Activated naive CD4-positive, alpha-beta T cell treated with anti-CD3 and anti-CD28 coated beads, Interleukin-2, amount 50 U/mL, for 72 hours (primary cell): ENCODE measurements at places on chromosomes 5 and 9.

DNA sequence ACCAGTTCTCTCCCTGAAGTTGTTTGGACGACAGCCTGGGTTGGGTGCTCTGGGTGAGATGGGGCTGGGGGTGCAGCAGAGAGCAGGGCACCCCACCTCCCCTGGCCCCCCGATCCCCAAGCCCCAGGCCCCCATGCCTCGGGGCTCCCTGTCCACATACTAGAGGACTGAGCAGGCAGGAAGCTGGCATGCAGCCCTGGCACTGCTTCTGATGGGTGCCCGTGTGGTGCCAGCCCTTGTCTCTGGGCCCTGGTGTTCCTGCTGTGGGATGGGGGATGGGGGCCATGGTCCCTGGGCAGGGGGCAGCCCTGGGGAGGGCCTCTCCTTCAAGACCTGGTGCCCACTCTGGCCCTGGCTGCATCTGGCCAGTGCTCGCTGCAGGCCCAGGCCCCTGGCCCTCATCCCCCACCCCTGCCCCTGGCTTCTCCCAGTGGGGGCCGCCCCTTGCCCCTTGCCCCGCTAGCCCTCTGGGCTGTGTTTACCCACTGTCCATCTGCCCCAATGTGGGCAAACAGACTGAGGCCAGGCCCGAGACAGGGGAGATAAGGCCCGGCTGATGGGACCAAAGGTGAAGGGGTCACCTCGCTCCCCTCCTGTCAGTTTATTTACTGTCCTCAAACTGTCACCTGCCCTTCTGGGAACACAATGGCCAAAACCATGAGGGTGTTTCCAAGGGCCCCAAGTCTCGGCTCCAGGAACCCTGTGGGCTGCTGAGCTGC, 67.3 kb upstream of the RXRA start:
- no peak for DNase-seq

- DNase-seq = no peak
These were observed 52.2 kb downstream of the MTAP start for GRCh38 chr9:21854594-21854993.

GRCh38 chr9:130994135-130995085, 14.6 kb upstream of the LAMC3 start:
- no peak for DNase-seq

- no peak for DNase-seq
These were observed 7.8 kb downstream of the ZFP62 start for GRCh38 chr5:180853121-180853847.

DNA sequence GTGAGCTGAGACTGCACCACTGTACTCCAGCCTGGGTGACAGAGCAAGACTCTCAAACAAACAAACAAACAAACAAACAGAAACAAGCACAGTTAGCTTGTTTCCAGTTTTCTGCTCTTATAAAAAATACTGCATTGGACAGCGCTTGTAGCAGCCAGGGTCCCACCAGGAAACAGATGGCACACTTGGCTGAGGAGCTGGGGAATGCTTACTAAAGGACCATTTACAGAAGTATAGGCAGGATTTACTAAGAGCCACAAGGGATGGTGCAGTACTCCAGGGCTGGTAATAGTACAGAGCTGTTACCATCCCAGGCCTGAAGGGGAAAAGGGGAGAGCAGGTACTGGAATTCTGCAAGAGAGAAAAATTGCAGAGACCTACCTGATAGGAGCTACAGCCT, 5.2 kb upstream of the ANKS6 start:
- no peak for DNase-seq

DNA sequence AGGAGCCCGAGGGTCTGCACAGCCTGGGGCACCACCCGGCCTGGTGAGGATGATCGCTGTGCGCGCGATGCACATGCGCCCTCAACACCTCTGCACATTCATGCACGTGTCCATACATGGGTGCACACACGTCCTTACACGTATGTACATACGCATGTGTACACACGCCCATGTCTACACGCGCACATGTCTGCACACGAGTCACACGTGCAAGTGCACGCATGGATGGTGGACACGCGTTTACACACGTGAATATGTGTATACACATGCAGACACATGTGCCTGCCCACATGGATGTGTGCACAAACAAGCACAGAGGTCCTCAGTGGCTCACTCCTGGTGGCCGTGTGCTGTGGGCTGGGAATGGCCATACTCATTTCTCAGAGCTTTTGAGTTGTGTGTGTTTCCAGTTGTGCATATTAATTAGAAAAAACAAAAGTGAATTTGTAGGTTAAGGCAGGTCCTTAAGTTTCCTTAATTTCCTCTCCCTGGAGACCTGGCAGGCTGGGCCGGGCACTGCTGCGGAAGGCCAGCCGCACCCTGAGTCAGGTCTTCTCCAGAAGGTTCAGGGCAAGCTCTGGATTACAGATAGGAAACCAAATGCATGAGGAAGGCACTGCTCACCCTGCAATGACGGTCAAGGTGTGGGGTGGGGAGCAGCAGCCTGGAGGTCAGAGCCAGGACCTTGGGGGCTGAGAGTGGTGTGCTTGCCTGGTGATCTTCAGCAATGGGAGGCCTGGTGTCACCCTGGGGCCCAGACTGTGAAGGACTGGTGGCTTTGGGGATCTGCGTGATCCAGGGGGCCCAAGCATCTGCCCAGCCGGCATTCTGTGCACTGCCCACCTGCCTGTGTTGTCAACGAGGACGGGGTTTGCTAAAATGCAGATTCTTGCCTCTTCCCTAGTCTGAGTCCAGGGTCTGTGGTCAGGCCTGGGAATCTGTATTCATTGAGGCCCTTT, 1.3 kb upstream of the RNU6ATAC start:
- peak; percentile 39 for DNase-seq

DNA sequence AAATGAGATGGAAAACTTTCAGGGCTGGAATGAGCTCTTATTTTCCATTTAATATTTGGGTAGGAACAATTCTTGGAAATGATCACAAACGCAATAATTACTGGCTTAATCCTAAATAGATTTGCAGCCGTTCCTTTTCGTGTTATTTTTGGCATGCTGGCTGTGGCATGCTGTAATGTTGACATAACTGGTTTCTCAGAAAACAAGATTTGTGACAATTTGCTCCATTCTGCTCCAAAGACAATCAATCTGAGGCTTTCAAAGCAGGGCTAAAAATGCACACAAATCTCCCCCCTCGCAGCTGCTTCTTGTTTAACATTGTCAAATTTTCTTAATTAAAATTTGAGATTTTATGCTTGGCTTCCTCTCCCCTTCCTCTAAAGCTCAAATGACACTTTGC, 151.2 kb downstream of the TTC39B start:
- DNase-seq = no peak

GRCh38 chr9:4638968-4639367, 23.1 kb upstream of the PLPP6 start:
- no peak for DNase-seq

- DNase-seq = no peak
These were observed 1.6 kb upstream of the DHFR start for GRCh38 chr5:80656425-80656824.

DNA sequence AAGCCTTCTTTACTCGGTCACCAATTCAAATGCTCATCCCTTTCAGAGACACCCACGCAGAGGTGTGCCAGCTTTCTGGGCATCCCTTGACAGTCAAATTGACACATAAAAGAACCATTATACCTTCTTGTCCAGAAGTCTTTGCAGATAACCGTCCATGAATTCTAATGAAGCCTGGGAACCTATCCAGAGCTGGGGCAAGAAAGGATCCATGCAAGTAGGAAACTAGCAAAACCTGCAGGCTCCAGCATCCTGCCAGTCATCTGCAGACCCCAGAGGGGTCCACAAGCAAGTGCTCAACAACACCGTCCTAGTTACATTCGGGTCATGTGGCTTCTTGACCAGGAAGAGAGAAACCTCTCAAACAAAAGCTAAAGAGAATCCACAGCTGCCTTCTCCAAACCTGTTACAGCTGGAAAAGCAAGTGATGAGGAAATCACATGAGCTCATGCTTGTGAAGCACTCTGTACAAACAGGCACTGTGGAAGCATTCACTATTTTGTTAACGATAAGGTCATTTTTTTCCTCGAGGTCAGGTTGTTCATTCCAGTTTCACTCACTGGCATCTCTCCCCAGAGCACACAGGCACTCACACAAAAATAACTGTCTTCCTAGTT, 80.2 kb upstream of the DMRT1 start:
- no peak for DNase-seq

DNA sequence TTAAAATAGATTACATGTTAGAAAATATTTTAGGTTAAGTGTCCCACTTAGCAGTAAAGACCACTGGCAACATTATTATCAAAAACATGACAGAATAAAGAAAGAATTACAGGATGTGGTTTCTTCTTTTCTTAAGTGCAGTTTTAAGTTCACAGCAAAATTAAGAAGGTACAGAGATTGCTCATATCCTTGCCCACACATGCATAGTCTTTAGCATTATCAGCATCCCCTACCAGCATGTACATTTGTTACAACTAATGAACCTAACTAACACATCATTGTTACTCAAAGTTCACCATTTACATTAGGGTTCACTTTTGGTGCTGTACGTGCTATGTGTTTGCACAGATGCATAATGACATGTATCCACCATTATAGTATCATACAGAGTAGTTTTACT, 837.7 kb upstream of the CDH9 start:
- no peak for DNase-seq

- DNase-seq = no peak
These were observed 234.1 kb upstream of the DAB2 start for GRCh38 chr5:39658866-39659265.

DNA sequence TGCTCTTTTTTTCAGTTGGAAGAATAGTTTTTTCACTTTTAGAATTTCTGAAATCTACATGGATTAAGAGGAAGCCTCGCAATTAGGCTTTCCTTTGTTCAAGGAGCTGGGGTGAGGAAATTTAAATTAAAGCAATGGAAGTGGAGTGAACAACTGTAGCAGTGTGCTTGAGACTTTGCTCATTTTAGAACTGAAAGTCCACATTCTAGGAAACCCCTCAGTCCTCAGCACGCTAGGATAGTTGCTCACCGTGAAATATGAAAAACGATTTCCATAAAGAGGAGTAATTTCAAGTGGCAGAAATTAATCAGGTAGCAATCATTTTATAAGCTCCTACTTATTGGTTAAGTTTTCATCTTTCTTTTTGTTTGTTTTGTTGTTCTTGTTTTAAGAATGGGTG, 243.0 kb upstream of the ITGA1 start:
- no peak for DNase-seq

DNA sequence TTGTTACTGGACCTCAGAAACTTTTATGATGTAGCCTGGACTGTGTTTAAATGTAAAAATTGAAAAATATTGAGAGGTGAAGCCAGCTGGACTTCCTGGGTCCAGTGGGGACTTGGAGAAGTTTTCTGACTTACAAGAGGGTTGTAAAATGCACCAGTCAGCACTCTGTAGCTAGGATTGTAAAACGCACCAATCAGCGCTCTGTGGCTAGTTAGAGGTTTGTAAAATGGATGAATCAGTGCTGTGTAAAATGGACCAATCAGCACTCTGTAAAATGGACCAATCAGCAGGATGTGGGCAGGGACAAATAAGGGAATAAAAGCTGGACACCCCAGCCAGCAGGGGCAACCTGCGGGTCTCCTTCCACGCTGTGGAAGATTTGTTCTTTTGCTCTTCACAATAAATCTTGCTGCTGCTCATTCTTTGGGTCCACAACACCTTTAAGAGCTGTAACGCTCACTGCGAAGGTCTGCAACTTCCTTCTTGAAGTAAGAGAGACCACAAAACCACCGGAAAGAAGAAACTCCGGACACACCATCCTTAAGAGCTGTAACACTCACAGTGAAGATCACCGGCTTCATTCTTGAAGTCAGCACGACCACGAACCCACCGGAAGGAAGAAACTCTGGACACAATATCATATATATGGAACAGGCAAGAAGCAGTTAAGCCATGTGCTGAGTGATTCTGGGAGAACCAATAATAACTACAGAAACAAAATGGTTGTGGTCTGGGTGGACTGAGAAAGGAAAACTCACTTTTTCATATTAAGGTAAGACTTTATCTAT, 201.3 kb downstream of the GABRG2 start:
- DNase-seq = no peak

DNA sequence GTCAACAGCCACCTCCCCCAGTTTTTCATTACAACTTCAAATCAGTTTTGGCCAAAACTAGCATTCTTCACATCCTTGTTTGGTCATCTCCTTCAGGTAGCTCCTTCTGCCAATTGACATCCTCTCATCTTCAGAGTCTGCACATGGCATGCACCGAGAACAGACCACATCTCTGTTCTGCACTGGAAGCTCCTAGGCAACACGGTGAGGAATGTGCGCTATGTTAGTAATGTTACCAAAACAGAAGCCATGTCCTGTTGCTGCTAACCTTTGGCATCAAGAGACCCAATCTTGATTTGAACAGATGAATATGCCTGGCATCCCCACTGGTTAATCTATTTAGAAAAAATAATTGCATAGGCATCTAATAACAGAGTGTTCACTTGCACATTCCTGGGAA, 5.1 kb upstream of the HK3 start:
- DNase-seq = no peak

GRCh38 chr9:113620377-113621161, 157.0 kb downstream of the RGS3 start:
- DNase-seq = peak; percentile 37

DNA sequence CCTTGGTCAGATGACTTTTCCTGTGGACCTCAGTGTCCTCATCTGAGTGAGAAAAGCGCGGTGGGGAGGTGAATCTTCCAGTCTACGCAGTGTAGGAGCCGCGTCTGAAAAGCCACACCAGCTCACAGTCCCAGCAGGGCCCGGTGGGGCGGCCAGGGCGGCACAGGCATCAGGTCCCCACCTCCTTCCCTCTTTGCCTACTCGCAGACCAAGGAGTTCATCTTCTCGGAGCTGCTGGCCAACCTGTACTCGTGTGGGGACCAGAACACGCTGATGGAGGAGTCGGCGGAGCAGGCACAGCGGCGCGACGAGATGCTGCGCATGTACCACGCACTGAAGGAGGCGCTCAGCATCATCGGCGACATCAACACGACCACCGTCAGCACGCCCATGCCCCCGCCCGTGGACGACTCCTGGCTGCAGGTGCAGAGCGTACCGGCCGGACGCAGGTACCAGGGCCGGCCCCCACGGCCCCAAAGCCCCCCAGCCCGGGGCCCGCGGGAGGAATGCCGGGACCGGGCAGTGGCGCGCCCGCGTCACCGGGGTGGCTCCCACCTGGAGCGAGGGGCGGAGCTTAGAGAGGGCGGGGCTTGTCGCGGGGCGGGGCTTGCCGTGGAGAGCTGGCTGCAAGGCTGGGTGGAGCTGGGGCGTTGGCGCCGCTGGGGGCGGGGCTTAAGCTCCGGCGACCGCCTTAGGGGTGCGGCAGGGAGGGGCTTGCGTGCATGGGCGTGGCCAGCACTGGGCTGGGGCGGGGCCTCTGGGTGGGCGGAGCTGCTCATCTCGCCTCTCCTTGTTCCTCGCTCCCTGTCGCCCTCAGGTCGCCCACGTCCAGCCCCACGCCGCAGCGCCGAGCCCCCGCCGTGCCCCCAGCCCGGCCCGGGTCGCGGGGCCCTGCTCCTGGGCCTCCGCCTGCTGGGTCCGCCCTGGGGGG, 25.6 kb downstream of the GOLGA2 start:
- DNase-seq = peak; percentile 90

DNA sequence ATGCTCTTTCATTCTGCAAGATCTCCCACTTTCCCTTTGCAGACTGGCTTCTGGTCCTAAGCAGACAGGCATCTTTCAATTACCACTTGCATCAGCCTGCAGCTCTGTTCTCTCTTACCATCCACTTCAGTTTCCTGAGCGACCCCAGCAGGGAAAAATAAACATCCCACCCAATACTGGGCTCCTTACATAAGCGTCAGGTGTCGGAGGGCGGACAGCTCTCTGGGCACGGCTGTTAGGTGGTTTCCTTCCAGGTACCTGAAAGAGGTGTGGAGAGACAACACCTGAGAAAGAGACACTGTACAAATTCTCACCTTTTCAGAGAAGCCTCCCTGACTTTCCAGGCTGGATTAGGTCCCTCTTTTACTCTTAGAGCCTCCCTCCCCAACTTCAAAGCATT, 145.1 kb upstream of the PANK3 start:
- no peak for DNase-seq
